ENCODE measurements at places on chromosomes 11 and 22.

DNA sequence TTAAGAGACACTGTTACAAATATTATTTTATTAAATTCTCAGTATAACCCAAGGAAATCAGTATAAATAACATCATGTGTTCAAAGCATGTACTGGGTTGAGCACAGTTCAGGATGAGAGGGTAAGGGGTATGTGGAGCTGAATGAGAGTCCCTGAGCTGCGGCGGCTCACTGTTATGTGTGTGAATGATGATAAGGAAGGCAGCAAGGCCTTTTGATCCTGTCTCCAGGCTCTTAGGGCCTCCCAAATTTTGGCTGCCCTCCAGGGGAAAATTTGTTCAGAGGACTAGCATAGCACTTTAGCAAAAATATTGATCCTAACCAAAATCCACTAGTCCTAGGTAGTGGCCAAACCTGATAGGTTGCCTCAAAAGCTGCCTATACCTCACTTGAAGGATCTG lies 86.1 kb upstream of the SPON1 start:
- DNase-seq, result no peak

DNA sequence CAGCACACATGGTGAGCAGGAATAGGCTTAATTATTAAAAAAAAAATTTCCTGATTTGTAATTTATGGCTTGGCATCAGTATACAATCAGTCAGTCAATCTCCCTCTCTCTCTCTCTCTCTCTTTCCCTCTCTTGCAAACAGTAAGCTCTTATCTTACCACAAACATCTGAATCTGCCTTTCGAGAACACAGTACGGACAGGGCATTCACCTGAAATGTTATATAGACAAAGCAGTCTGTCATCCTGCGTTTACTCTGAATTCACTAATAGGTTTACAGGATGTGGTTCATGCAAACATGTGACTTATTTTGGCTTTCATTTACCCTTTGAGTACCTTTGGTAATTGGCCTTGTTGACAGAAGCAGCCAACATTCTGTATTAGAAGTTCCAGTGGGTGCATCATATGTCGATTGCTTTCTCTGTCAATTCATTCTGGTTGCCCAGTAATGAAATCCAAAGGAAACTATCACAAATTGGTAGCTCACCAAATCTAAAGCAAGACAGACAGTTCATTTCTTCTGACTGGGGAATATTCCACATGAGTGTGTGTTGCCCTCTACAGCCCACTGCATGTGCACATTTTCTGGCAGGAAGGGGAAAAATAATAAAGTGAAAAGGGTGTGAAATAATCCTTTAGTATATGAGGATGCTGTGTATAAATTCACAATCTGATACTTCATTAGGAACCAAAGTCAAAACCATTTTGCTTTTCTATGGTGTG lies 1058.2 kb downstream of the LRRC4C start:
- DNase-seq, result no peak

- DNase-seq, result no peak
These were observed 66.4 kb downstream of the SGSM3 start for GRCh38 chr22:40436505-40437431.

GRCh38 chr11:122158171-122158570 lies 42.2 kb upstream of the BLID start:
- DNase-seq, result no peak

GRCh38 chr11:109511598-109511997 lies 89.6 kb downstream of the C11orf87 start:
- no peak for DNase-seq

DNA sequence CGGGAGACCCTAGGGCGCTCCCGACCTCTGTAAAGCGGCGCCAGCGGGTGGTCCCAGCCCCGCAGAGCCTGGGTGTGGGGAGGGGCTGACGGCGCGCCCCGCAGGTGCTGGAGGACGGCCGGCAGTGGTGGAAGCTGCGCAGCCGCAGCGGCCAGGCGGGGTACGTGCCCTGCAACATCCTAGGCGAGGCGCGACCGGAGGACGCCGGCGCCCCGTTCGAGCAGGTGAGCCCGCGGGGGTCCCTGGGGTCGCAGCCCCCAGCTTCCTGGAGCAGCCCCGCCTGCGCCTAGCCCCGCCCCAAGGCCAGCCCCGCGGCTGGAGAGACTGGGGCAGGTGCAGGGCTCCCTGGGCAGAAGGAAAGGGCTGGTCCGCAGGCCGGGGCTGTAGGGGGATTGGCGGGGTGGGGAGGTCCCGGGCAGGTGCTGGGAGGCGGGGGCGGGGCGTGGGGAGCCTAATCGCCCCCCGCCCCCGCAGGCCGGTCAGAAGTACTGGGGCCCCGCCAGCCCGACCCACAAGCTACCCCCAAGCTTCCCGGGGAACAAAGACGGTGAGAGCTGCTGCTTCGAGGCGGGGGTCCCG lies 19.7 kb downstream of the EPS8L2 start:
- DNase-seq, result peak; percentile 38

DNA sequence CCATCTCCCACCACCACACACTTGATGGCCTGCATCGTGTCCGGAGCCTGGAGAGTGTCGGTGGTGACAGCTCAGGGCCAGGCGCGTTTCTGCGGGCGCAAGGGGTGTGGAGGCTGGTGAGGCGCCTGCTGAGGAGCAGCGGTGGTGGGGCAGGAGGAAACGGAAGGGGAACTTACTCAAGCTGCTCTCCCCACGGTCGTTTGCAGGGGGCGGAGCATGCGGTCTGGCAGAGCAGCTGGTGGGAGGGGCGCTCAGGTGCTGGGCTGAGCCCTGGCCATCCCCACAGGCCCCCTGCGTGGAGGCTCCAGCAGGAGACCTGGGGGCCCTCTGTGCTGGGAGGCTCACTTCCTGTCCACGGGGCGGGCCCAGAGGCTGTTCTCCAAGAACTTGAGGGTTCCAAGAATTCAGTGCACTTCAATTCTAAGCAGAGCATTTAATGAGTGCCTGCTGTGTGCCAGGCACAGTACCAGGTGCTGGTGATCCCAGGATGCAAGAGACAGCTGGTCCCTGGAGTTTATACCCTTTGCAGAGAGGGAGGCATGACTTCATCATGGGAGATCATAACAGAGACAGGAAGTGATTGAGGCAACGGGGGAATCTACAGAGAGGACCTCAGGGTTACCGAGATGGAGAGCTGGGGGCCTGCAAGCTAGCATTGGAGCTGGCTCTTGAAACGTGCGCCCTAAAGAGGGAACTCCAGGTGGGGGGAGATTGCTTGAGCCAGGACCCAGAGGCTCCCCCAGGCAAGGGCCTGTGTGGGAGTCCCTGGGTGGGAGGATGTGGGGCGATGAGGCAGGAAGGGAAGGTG lies at the start of gene RAC2:
Gene RAC2 (minus strand): TSS at position 156 of the 808 bp plus-strand sequence. CDS start 121 bp downstream, at position 35.
- DNase-seq, result no peak

DNA sequence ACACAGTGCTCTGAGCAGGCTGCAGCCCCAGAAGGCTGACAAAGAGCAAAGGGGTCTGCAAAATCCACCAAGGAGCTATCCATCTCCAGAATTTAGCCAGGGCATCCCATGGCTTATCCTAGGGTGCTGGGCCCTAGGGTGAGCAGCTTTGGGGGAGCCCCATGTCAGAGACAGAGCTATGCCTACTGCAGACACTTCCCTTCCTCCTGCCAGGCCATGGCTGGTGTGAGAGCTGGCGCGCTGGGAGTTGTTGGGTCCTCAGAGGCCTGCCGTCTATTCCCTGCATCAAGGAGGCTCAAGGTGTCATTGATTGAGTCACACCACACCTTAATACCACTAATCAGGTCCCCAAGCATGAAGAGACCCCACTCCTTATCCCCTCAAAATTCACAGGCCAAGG lies 85.3 kb upstream of the TP53I11 start:
- DNase-seq, result no peak

DNA sequence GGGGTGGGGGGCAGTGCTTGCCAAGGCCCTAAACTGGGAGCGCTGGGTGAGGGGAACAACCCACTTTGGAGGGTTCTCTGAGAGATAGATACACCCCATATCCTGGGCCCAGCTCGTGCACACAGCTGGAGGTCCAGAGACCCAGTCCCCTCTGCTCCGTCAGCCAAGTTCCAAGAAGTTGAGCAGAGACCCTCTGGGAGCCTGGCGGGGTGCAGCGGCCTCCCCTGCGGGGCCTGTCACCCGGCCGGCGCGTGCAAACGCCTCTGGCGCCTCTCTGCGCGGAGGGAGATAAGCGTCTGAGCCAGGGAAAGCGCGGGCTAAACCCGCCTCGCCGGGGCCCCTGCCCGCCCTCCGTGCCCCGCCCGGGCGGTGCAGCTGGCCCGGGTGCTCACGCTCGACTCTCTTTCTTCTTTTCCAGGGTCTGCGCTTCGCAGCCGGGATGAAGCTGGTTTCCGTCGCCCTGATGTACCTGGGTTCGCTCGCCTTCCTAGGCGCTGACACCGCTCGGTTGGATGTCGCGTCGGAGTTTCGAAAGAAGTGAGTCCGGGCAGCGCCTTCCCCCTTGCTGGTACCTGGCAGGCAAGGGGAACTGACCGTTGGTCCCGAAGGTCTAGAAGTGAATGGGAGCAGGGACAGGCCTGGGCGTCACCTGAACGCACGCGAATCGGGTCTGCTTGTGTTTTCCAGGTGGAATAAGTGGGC lies 540 bp downstream of the ADM start:
- no peak for DNase-seq

GRCh38 chr22:48416396-48417224 lies 1411.1 kb downstream of the BRD1 start:
- DNase-seq, result no peak

DNA sequence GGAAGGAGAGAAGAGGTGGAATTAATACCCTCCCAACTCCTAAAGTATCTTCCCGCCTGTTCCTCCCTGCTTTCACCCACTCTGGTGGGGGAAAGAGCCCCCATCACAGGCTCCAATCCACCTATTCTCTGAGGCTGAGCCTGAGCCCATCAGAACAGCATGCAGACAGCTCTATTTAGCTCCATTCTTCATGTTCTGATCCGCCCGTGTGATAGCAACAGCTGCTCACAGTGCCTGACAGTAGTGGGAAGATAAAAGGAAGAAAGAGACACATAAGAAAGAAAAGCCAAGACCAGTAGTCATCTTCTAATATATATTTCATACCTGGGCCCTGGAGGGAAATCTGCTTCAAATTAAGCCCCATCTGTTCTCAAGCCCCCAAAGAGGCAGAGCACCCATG lies 80.3 kb upstream of the AKIP1 start:
- DNase-seq, result no peak

DNA sequence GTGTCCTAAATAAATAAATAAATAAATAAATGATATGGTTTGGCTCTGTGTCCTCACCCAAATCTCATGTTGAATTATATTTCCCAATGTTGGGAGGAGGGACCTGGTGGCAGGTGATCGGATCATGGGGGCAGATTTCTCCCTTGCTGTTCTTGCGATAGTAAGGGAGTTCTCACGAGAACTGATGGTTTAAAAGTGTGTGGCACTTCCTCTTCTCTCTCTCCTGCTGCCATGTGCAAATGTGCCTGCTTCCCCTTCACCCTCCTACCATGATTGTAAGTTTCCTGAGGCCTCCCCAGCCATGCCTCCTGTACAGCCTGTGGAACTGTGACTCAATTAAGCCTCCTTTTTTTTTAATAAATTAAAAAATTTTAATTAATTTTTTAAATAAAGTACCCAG lies 138.2 kb downstream of the FBXO7 start:
- DNase-seq, result no peak

DNA sequence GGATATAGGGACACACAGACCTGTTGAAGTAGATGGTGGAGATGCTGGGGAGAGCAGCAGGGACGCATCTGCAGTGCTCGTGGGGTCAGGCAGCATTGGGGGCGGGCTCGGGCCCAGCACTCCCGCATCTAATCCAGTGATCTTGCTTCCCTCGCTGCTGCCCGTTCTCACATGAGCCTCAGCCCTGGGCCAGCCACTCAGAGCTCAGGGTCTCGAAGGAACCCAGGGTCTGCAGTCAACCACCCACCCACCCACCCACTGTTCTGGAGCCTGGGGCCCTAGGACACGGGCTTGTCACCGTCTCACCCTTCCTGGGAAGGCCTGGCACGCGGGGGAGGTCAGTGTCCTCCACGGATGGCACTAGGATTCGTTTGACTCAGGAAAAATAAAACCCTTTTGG lies 406.0 kb downstream of the TBC1D22A start:
- peak; percentile 9 for DNase-seq

DNA sequence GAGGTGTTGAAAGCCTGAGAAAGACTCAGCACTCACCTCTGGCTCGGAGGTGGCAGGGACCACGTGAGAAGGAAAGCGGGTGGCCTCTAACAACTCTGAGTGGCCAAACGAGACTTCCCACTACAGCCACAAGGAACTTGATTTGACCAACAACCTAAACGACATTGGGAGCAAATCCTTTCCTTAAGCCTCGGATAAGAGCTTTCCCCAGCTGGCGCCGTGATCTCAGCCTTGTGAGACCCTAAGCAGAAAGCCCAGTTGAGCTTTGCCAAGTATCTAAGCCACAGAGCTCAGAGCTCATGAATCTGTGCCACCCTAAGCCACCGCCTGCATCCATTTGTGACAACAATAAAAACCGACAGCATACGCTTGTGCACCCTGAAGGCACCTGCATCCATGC lies 636.0 kb downstream of the TBC1D22A start:
- no peak for DNase-seq

- DNase-seq, result no peak
These were observed 139.5 kb upstream of the TBCEL start for GRCh38 chr11:120884154-120885020.

DNA sequence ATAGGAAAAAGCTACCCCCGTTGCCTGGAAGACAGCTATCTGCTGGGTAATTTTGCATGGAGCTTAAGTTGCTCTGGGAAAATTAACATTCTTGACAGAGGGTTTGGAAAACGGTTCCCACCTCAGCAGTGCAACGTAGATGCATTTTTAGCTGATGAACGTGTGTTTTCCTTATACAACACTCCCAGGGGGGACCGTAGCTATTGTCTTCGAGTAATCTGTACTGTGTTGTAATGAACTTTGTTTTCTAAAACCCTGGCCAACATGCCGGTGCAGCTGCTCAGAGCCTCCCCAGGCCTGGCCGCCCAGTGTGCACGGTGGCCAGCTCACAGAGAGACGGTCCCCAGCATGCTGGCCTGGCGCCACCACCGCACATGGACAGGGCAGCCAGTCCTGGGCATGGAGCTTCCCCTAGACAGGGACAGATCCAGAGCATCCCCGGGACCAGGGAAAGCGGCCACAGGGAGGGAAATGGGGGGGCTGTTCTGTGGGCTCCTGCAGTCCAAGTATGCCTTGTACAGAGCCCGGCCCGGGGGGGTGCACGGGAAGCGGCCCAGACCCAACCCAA lies 2.2 kb downstream of the TNNT3 start:
- peak; percentile 88 for DNase-seq

- DNase-seq, result no peak
These were observed 56.3 kb downstream of the KREMEN1 start for GRCh38 chr22:29128891-29129807.

GRCh38 chr22:39206491-39206890 lies 38.3 kb downstream of the PDGFB start:
- DNase-seq, result no peak

GRCh38 chr22:22943521-22944267 lies 56.1 kb downstream of the IGLL5 start:
- no peak for DNase-seq

GRCh38 chr22:23242473-23243001 lies 62.2 kb downstream of the BCR start:
- DNase-seq, result no peak

GRCh38 chr11:63761931-63762653 lies 6.5 kb downstream of the ZFTA start:
- DNase-seq, result peak; percentile 60

- DNase-seq, result peak; percentile 81
These were observed 2.7 kb upstream of the GAB2 start for GRCh38 chr11:78420255-78420764.

- DNase-seq, result no peak
These were observed 6.1 kb upstream of the TEAD1 start for GRCh38 chr11:12668166-12668565.
